ENCODE measurements at places on chromosomes 4 and X.

- no peak for DNase-seq
These were observed 76.0 kb upstream of the SRD5A3 start for GRCh38 chr4:55269995-55270394.

GRCh38 chr4:181659876-181660275 lies 583.3 kb upstream of the TENM3 start:
- DNase-seq = no peak

GRCh38 chr4:106775636-106776035 lies 260.5 kb downstream of the DKK2 start:
- no peak for DNase-seq

DNA sequence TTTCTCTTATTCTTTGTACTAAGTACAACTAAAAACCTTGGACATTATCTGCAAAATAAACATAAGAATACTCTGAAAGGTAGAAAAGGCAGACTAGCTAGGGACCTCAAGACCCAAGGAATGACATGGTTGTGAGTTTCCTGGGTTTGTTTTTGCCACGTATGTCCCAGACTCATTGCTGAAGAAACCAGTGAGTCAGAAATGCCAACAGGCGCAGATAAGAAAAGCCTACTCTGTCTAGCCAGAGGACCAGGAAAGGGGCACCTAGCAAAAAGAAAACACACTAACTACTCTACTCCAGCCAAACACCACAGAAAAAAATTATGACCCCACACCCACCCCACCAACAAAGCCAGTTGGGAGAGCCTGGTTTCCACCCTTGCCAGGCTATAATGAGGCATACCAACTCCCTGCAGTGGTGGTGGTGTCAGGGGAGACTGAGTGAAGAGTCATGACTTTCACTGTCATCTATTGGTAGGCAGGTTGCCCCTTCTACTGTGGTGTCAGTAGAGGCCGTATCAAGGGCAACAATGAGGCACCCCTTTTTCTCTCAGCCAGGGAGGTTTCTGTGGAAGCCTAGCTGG lies 10.9 kb downstream of the MTMR1 start:
- DNase-seq = no peak

- DNase-seq = no peak
These were observed 132.6 kb upstream of the RPS6KA6 start for GRCh38 chrX:84320614-84321013.

GRCh38 chrX:46642145-46642544 lies 68.6 kb downstream of the CHST7 start:
- no peak for DNase-seq

DNA sequence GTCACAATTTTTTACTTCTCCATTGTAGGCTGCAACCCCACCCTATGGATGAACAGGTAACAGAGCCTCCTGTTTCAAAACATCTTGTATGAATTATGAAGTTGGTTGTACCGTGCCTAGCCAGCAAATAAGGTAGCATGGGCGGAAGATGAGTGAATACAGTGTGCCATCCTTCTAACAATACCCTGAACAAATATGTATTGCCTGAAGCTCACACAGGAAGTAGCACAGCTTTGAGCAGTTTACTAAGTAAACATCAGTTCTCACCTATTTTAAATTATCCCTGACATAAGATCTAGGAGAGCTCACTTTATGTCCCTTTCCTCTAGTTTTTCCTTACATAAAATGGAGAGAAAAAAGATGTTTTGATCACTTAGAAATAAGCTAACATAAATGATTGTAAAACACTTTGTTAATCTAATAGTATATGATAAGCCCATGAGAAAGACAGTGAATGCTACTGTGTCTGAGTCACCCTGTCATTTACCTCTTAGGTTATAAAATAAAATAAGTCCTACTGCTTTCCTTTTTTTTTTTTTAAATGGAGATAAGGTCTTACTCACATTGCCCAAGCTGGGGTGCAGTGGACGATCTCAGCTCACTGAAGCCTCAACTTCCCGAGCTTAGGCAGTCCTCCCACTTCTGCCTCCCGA lies 36.6 kb downstream of the GRSF1 start:
- DNase-seq = no peak

DNA sequence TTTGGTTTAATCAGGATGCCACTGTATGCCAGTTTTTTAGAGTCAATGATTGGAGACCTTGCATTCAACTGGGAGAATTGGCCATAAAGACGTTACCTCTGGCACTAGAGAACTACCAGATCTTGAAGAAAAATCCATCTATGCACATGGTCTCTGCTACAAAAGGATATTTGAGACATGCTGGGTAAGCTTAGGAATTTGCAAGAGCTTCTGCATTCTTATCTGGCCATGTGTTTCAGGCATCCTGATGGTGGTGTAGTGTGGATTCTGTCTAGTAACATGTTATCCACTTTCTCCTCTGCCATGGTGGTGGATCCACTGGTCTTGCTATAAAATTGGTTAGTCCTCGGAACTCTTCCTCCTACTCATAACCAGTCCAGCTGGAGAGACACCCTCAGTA lies 185.3 kb upstream of the WDFY3 start:
- DNase-seq = no peak

- no peak for DNase-seq
These were observed 213.8 kb downstream of the PTTG2 start for GRCh38 chr4:38173935-38174518.

- DNase-seq = no peak
These were observed 49.8 kb downstream of the TMEM144 start for GRCh38 chr4:158259955-158260575.

GRCh38 chr4:7183161-7183560 lies 9.2 kb upstream of the SORCS2 start:
- no peak for DNase-seq

GRCh38 chrX:133698298-133698697 lies 283.0 kb upstream of the GPC4 start:
- DNase-seq = no peak

DNA sequence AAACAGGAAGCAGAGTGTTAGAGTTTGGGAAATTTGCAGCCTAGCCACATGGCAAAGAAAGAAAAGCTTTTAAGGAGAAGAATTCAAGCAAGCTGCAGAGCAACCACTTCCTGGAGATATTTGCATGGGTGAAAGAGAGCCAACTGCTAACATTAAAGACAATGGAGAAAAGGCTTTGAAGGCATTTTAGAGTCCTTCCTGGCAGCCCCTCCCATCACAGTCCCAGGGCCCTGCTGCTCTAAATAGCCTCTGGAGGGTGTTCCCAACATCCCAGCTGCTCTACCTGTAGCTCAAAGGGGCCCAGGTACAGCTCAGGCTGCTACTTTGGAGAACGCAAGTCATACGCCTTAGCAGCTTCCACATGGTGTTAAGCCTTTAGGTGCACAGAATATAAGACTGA lies 235.9 kb upstream of the FMR1 start:
- no peak for DNase-seq

DNA sequence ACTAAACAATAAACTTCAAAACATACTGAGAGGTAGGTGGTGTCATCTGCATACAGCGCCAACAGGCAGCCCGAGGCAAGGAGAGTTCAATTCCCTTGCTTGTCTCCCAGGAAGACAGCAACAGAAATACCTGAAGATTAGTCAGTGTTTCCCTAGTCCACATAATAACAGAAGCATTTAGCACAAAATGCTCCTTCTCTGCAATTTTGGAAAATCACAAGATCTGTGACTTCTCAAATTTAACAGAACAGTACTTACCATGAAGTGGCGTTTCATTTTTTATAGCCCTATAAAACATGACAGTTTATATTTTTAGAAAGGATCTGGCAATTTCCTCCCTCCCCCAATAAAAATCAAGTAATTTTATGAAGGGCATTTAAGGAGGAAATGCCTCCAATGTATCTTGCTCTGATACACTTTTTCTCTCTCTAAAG lies 67.1 kb upstream of the MYOZ2 start:
- DNase-seq = no peak

- DNase-seq = no peak
These were observed 13.9 kb upstream of the PCDH19 start for GRCh38 chrX:100424012-100424411.

DNA sequence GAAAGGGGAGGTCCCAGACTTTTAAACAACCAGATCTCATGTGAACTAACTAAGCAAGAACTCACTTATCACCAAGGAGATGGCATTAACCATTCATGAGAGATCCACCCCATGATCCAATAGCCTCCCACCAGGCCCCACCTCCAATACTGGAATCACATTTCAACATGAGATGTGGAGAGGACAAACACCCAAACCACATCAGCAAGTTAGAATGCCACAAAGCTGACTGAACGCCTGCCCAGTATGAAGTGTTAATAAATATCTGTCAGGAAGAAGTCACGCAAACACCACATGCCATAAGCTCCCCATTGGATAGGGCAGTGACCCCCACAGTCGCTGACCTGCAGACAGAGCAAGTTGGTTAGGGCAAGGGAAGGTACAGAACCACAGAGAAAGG lies 14.3 kb downstream of the SLC10A6 start:
- no peak for DNase-seq

- peak; percentile 4 for DNase-seq
These were observed 121.9 kb downstream of the GLRA3 start for GRCh38 chr4:174707051-174707676.

- no peak for DNase-seq
These were observed 132.5 kb downstream of the PLS3 start for GRCh38 chrX:115693476-115693875.

DNA sequence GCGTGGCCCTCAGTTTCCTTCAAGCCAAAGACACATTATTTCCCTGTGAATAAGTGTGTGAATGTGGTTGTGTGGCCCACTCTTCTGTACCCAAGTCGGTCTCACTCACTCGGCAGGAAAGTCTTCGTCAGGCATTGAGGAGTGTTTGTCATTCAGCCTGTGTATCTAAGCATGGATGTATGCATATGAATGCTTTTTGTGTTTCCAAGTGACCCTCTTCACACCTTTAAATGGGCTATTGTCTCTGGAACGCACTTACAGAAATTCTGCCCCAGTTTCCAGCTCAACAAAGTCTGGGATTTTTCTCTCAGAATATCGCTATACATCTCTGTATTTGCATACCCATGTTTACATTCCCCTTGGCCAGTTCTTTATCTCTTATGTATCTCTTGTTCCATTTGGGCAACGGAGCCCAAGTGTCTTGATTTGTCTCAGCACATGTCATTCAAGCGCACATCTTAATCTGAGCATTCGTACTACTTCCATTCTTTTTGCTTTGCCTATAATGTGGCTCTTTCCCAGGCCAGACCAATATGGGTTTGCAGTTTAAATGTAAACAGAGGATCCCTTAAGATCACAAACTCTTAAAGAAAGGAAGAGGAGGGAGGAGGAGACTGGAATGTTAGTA lies 4.8 kb downstream of the BCOR start:
- no peak for DNase-seq

DNA sequence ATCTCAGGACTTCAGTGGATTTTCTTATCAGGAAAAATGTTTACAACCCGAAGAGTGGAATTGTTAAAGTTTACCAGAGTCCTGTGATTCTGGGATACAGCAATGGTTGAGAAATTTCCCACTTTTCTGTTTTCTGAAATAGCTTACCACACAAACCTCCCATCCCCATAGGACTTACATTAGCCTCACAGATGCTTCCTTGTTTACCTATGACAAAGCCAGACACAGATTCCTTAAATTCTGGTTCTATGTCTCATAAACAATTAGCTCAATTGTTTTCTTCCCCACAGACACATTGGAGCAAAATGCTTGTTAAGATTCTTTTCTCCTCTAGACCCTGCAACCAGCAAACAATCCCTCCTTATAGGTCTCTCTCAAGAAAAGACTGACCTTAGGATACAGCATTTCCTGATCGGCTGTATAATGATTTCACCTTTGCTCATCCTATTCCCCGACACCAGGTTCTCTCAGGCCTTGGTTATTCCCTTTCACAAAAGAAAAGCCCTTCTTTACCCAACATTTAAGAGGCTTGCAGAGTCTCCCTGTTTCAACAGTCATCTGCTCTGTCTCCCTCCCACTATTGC lies 886.2 kb downstream of the ARAP2 start:
- no peak for DNase-seq

DNA sequence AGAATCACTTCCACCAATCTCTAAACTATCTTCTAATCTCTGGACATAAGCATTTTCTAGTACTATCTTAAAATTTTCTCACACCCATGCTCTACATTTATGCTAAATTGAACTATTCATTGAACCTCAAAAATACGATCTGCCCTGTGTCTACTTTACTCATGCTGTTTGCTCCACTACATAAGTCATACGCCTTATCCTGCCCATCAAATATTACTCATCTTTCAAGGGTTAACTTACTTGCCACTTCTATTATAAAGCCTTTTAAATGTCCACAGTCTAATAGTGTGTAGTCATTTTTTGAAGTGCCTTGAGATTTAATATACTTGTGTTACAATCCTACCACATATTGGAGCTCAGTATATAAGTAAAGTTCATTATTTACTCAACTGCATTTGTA lies 727.7 kb upstream of the SLIT2 start:
- DNase-seq = no peak

- DNase-seq = no peak
These were observed 100.0 kb downstream of the ADAMTS3 start for GRCh38 chr4:72468904-72469502.

- no peak for DNase-seq
These were observed 5.4 kb downstream of the AKAP17A start for GRCh38 chrX:1596676-1597344.

DNA sequence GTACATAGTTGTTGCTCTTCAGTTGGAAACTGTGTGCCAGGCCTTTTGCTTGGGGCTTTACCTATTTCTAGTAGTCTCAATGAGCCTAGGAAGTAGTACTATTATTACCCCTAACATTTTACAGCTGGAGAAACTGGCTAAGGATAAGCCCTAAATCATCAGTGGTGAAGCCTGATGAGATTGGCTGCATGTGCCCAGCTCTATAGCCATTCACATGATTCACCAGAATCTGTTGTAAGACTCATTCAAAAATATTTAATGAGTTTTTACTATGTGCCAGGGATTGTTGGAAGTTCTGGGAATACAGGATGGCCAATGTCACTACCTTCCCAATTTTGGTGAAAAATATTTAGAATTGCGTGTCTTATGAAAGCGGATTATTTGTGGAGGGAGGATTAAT lies 2.8 kb downstream of the KIT start:
- DNase-seq = no peak

- no peak for DNase-seq
These were observed 13.5 kb downstream of the MAOB start for GRCh38 chrX:43868791-43869190.

GRCh38 chr4:13849778-13850177 lies 222.3 kb upstream of the BOD1L1 start:
- no peak for DNase-seq

- no peak for DNase-seq
These were observed 118.3 kb downstream of the MAGEB5 start for GRCh38 chrX:26334232-26334631.

GRCh38 chr4:15238720-15239119 lies 189.1 kb upstream of the C1QTNF7 start:
- DNase-seq = peak; percentile 31

DNA sequence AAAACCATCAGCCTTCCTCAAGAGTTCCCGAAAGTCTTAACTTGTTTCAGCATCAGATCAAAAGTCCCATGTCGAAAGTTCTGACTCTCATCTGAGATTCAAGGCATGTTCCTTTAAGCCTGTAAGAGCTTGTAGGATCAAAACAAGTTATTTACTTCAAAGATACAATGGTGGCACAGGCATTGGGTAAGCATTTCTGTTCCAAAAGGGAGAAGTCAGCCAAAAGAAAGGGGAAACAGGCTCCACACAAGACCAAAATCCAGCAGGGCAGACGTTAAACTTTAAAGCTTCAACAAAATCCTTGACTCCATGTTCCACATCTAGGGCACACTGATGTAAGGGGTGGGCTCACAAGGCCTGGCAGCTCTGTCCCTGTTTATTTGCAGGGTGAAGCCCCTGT lies 91.7 kb downstream of the FHDC1 start:
- DNase-seq = no peak

Measured in GM12891 (cell line).